ENCODE measurements at places on chromosomes 12 and 14.

DNA sequence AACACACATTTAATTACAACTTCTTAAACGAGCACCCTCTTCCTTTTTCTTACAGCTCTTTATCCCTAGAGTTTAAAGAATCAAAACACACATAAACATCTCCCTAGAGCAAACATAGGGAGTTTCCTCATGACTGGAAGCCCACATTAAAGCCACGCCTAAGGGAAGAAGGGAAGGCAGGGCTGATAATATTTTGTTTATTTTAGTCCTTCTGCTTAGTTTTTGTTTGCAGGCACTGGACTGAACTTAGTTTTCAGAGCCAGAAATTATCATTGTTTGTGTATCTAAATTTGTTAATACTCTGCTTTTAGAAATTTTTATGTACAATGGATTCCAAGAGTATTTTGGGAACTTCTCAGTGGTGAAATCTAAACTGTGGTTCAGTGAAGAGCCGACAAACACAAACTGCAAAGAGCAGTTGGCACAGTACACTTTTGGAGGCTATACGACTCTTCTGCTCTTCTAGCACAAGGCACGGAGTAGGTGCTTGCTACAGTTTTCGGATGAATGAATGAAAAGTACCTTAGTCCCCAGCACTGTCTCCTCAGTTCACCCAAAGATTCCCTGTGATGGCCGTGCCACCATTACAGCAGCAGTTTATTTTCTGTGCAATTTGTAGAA, 17.6 kb upstream of the AMIGO2 start:
- DNase-seq, result no peak

DNA sequence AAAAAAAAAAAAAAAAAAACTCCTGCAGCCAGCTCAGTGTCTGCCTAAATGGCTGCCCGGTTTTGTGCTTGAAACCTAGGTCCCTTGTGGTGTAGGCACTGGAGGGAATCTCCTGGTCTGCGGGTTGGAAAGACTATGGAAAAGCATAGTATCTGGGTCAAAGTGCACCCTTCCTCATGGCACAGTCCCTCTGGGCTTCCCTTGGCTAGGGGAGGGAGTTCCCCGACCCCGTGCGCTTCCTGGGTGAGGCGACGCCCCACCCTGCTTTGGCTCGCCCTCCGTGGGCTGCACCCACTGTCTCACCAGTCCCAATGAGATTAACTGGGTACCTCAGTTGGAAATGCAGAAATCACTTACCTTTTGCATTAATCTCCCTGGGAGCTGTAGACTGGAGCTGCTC, 14.3 kb downstream of the PTCSC3 start:
- no peak for DNase-seq

GRCh38 chr14:23631234-23631633, 4.9 kb upstream of the DHRS2 start:
- no peak for DNase-seq

DNA sequence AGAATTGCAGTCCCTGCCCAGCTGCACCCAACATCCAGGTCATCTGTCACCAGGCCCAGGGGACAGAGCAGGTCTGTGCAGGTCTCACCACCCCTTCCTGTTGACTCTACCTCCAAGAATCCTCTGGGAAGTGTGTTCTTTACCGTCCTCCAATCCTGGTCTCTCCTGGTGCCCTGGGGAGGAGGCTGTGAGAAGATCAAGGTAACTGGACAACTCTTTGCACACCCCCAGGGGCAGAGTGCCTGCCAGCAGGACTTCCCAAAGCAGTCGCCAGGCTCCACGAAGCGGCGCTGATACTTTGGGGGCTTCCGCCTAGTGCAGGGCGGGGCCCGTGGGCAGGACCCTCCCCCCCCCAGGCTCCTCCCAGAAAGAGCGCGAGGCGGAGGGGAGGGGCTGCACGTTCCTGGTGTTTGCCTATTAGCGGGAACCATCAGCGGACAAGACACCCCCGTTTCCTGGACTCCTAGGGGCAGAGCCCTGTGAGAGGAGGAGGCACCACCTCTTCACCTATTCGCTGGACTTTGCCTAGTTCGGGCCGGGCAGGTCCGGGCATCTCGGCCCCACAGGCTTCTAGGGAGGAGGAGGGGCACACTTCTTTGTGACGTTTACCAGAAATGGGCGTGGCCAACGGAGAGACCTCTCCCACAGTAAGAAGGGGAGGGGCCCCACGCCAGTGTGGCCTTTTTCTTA, 918.0 kb downstream of the AACS start:
- DNase-seq, result peak; percentile 90

DNA sequence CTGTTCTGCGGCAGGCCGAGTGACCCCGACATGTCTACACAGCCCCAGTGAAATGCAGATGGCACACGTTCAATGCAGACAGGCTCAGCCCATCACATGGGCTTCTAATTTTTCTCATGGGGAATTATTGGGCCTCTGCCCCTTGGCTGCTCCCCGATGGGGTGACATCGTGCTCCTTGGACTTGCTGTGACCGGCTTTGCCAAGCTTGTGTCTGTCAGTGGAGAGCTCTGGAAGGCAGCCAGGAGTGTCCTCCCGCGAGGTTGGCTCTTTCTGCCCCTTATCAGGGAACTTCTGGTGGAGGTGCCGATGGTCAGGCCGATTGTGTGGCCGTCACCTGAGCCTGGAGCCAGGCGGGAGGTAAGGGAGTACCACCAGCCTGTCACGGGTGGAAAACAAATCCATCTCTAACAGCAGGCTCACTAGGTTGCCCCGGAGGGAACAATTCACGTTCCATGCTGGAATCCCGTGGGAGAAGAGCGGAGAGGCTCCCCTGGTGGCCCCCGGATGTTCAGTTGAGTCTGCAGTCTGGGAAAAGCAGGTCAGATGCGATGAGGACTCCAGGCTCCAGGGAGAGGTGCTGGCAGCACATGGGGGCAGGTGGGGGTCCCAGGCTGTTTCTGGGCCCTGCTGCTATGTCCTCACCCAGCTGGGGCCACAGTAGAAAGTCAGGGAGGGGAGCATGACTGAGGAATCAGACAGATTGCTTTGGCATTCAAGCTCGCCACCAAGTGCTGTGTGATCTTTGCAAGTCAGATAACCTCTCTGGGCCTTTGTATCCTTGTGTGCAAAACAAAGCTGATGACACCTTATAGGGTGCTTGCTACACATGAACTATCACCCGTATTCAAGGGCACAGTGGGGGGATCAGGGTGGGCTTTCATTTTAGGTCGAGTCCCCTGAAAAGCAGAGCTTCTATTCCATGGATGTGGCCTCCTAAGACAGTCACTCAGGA, 43.2 kb upstream of the EML1 start:
- DNase-seq, result no peak

- peak; percentile 56 for DNase-seq
Measured at GRCh38 chr12:120367233-120367923, 1.6 kb downstream of the MSI1 start.

DNA sequence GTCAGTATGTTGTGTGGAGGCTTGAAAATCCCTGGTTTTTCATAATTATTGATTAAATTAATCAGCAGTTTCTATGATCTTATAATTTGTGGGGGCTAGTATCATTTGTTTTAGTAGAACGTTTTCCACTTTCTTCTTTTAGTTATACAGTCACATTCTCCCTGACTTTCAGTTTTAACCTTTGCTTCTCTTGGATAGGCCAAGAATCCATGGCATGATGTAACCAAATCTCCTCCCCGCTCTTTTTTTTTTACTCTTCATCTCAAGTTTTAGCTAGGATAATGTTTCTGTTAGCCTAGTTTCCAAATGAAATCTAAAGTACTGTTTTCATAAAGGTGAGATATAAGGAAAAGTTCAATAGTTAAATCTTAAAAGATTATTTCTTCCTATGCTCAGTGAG, 106.5 kb downstream of the TMEM117 start:
- DNase-seq, result no peak

DNA sequence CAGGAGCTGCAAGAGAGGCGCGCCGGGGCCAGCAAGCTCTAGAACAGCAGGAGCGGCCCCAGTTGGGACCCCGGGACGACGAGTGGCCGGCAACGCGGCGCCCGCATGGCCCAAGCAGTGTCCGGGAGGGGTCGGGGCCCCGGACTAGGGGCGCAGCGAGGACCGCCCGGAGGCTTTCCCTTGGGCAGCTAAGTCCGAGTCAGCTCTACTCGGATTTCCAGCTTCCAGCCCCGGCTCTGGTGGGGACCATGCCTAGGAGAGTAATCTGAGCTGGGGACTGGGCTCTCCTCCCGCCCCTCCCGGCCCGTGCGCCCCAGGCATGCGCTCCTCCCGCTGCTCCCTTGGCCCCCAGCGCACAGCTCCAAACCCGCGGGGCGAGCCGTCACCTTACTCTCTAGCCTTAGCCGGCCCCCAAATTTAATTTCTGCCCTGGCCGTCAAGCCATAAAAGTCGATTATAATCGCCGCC, 41.6 kb upstream of the CAPRIN2 start:
- peak; percentile 81 for DNase-seq
